ENCODE measurements at places on chromosomes 7 and 10.
A peak's percentile ranks its signal among the peaks of the same experiment; 100 is the strongest.

- DNase-seq, result no peak
Measured at GRCh38 chr10:31404640-31405039, 85.6 kb downstream of the ZEB1 start.

- DNase-seq, result no peak
Measured at GRCh38 chr10:131744346-131744745, 156.5 kb upstream of the PPP2R2D start.

GRCh38 chr10:51366044-51366443 lies 291.8 kb downstream of the PRKG1 start:
- no peak for DNase-seq

- no peak for DNase-seq
Measured at GRCh38 chr7:139572704-139573385, 49.4 kb downstream of the CLEC2L start.

- no peak for DNase-seq
Measured at GRCh38 chr10:60807499-60807898, 29.2 kb downstream of the CDK1 start.

- no peak for DNase-seq
Measured at GRCh38 chr7:13041368-13041988, 354.0 kb downstream of the ARL4A start.

GRCh38 chr7:78783179-78783962 lies 670.1 kb downstream of the MAGI2 start:
- no peak for DNase-seq

DNA sequence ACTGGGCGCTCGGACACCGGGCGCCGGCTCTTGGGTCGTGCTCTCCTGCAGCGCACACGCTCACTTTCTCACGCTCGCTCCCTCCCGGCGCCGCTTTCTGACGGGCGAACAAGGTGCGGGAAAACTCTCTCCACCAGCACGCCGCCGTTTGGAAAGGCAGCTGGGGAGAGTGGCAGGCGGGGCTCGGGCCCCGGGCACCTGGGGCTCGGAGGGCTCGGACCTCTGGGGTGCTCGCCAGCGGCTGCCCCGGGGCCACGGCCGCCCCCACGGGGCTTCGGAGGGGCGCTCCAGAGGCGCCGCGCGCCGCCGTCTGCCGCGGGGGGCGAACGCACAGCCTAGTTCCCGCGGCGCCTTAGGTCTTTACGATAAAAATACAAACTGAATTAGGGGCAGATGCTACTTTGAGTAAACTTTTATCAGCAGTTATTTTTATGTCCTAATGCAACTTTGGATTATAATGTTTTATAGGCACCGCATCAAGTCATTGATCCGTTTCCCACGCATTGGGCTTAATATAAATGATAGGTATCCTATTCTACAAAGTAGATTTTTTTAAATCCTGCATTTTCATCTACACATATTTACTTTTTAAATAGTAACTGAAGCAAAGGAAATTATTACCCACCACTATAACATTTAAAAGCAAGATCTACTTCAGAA lies 535 bp upstream of the EPC1 start:
- no peak for DNase-seq

DNA sequence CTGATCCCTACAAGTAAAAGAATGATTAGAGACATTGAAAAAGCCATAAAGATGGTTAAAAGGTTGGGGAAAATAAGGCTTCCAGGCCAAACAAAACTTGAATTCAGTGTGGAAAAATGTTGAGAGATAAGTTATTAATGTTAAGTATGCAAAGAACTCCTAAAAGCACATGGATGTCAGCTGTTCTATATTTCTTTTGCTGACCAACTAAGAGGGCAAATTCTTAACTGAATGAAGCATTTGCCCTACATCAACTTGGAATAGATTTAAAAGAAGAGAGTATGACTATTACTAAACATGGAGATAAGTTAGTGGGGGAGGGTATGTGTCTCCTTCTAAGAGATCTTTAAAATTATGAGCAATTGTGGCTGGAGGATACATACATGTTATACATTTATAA lies 124.8 kb downstream of the KIAA1217 start:
- DNase-seq, result no peak

DNA sequence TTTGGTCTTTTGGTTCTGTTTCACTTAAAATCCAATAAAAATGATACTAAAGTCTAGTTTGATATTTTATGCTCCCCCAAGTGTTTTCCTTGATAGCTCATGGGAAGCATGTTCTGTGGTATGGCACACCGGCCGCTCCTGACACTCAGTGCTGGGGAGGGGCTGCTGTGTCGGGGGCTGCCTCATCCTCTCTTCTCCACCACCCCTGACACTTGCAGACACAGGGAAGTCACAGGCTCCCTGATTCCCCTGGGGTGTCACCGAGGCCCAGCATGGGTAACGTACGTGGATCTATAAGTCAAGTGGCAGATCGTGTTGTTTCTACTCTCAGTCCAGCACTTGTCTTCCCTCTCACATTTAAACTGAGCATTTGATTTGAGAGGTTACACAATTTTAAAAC lies 508.6 kb downstream of the TNS3 start:
- no peak for DNase-seq

- no peak for DNase-seq
Measured at GRCh38 chr7:25885057-25885576, 266.9 kb upstream of the NFE2L3 start.

DNA sequence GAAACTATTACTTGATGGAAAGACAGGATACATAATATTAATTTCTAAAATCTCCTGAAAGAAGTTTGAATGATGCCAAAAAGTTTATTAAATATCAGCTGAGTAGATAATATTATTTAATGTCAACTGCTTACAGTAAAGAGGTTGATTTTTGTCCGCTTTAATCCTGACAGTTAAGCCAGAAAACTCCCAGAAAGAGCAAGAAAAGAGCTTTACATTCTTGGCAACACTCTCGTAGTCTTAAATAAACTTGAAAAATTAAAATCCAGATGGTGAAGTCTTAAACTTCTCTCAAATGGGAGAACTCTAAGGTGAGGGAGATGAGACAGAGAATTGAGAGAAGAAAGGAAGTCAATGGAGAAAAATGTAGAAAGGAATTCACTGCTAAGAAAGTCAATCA lies 199.3 kb upstream of the PLXDC2 start:
- DNase-seq, result no peak

DNA sequence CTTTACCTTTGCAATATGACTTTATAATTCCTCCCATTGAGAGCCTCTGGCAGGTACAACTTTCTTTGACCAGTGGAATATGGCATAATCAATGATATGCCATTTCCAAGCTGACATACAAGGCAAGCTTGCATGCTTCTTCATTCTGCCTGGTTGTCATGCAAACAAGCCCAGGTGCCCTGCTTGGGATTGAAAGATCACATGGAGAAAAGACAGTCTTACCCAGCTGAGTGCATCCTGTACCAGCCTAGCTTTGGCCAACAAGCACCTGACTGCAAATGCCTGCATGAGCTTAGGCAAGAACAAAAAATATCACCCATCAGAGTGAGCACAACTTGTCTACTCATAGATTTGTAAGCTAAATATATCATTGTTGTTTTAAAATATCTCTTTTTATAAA lies 82.9 kb upstream of the KCND2 start:
- no peak for DNase-seq

DNA sequence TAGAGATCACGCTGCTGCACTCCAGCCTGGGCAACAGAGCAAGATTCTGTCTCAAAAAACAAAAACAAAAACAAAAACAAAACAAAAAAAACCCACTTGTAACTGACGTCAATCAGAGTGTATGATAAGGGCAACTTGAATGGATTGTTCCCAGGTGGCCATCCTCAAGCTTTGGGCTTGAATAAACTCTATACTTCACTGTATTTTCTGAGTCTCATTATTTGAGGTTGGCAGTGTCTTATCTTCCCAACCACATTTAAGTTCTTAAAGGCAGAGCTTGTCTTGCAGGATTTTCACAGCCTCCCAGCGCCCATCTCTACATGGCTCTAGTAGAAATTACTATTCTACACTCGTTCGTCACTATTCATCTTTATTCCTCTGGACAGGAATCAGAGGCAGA lies 5.1 kb upstream of the OAT start:
- no peak for DNase-seq

- no peak for DNase-seq
Measured at GRCh38 chr7:132100483-132100882, 475.8 kb downstream of the PLXNA4 start.

DNA sequence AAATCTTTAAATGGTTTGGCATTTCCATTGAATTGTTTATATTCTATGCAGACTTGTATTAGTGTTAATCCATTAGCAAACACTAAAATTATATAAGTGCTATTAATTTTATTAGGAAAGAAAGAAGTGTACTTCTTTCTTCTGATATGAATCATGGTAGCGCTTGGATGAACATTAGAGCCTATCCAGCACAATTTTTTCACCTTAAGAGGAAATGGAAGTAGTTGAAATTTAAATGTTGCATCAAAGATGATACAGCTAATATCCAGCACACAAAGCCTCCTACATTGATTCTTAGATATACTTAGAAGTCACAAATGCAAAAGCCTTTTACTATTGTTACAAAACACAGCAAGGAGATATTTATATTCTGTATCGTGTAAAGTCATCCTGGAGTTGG lies 174.5 kb downstream of the AHR start:
- DNase-seq, result no peak

GRCh38 chr7:50227726-50228125 lies 76.8 kb upstream of the IKZF1 start:
- no peak for DNase-seq

GRCh38 chr7:25662841-25663800 lies 434.8 kb upstream of the NPVF start:
- no peak for DNase-seq

DNA sequence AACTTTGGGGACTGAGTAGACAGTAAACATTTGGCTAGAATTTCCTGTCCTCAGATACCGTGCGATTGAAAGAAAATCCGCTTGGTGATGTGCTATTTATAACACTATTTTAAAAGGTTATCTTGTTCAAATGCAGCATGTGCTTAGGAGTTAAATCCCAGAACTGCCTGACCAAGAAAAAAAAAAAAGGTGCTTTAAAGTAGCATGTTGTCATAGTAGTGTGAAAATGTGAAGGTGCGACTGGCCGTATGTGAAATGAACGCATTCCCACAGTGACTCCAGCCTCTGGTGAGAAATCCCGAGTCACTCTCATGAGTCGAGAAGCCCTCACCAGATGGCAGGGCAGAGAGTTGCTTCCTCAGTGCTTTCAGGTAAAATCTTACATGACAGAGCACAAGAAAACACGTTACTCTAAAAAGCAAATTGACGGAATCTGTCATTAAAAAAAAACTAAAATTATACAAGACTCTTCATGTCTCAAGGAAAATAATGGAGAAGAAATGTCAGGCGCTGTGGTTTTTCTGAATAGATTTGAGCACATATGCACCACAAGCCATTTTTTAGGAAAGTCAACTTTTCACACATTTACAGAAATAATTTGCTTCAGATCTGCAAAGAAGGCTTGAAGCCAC lies 18.4 kb upstream of the KLF6 start:
- DNase-seq, result no peak

DNA sequence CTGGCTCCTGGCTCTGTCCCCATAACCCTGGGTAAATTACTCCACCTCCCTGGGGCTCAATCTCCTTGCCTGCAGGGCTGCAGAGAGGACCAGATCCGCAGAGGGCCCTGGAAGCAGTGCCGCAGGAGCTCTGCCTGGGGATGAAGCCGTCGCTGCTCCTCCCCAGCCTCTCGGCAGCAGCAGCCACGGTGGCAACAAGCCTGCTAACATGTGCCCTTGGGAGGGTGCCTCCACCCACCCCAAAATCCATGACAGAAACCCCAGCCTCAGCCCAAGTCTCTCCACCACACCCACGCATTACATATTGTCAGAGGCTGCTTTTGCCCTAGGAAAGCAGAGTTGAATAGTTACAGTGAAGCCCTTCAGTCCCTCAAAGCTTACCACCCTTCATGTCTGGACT lies 486.4 kb upstream of the FOXK1 start:
- DNase-seq, result no peak

DNA sequence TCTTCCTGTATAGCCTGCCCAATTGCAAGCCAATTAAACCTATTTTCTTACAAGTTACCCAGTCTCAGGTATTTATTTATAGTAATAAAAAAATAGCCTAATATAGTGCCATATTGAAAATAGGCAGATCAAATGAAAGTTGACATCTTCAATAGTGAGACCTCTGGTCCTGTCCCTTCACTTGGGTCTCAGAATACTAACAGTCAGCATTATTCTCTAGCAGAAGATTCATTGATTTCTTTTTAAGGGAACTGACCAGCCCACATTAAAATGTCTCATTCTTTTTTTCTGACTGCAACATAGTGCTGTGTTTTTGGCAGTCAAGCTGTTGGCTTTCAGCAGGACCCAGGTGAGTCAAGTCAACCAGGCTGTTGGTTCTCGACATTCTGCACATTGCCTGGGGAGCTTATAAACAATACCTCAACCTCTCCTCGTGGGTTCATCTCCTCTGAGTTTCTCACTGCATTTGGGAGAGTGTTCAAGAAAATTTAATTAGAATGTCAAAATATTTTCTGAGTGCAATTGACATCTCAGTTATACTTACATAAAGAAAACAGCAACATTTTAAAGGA lies 109.8 kb downstream of the MKX start:
- no peak for DNase-seq

GRCh38 chr7:81484261-81484660 lies 285.6 kb downstream of the HGF start:
- DNase-seq, result no peak

GRCh38 chr7:92448205-92448747 lies 994 bp downstream of the GATAD1 start:
- DNase-seq, result peak; percentile 63

DNA sequence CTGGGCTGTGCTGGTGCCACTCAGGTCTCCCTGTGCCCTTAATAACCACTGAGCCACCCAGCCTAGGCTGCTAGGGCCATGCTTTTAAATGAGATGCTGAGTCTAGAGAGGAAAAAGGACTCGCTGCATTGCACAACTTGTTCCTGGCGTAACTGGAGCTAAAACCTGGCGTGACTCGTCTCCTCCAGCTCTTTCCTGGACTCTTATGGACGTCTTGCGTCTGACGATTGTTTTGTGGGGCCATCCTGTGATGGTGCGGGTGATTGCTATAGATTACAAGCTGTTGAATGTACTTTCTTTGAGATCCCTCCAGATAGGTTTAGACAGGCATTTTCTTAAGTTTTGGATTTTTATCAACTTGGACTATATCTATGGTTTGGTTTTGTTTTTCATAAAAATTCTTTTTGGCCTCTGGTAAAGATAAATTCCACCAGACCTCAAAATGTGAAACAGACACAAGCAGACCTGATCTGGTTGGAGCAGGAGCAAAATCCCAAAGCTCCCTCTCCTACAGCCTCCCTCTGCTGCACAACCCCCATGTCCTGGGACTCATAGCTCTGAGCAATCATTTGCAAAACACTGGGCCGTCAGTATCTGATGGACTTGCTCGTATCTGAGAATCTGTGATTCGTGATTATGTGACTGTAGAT lies 230.3 kb downstream of the ARHGAP12 start:
- no peak for DNase-seq

GRCh38 chr10:106440767-106441166 lies 723.7 kb downstream of the SORCS1 start:
- no peak for DNase-seq

DNA sequence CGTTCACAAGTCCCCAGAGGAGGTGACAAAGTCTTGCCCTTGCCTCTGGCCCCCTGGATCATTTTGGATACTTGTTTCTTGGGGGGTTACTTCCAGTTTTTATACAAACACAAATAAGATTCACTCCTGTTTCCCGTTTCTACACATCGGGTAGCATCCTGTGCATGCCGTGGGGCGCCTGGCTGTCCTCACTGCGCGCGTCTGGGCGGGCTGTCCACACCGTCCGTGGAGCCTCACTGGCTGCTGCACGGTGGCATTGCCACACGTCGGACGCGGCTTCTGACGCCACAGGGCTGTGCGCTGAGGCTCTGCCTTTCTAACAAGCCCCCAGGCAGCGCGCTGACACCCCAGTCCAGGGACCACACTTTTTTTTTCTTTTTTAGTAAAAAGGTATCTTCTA lies 18.4 kb downstream of the BNIP3 start:
- no peak for DNase-seq

- DNase-seq, result no peak
Measured at GRCh38 chr10:66629996-66630395, 295.8 kb upstream of the LRRTM3 start.
